ENCODE measurements at places on chromosomes 12 and 14.

- no peak for DNase-seq
Measured at GRCh38 chr14:33551963-33552362, 398.9 kb downstream of the EGLN3 start.

DNA sequence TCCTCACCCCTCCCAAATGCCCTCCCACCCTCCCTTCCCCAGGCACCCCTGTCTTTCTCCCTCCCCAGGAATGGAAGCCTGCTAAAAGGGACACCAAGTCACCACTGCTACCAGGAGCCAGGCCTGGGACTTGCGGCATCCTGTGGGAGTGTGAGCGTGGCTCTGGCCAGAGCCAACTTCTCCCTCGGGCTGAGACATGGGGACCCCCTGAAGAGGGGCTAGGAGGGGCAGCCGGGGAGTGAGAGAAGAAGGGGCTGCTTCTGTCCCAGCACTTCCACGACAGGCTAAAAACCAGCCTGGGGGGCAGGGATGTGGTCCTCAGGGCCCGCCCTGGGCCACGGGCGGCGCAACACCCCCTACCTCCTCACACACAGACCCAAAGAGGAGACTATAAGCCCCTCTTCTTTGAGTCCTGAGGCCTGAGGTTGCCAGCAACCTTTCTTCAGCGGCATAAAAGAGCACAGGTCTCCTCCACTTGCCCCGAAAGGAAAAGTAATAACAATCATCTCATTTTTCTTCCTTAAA lies 278.9 kb downstream of the DPF3 start:
- DNase-seq, result no peak

- DNase-seq, result no peak
Measured at GRCh38 chr12:1977109-1977508, 27.1 kb downstream of the DCP1B start.

- DNase-seq, result no peak
Measured at GRCh38 chr14:47300796-47301195, 374.6 kb downstream of the MDGA2 start.

Measured in left hindlimb (tissue), 1 donor.